ENCODE measurements at places on chromosomes 2 and 18.

GRCh38 chr2:234995332-234996068, 43.7 kb downstream of the SH3BP4 start:
- DNase-seq: no peak

DNA sequence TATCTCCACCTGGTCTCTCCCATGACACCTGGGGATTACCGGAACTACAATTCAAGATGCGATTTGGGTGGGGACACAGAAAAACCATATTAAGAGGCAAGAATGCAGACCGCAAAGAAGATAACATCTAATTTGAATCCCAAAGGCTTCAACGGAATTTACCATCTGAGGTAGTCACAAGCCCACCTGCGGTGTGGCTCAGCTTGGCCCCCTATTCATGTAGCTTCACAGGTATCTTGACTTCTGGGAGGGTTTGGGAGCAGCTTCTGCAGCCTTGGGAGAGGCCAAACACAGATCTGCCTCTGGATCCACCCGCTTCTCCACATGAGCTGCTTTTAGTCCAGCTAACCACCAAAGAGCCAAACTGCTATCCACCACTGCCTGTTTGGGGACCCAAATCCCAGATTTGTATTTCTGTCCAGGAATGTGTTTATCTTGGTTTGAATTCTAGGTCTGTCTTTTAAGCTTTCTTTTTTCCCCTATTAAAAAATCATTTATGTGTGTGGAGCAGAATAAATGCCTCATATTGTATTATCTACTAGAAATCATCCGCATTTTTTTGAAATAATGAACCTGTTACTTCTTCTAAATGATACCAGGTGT, 247.6 kb downstream of the DLGAP1 start:
- DNase-seq: no peak

- DNase-seq: peak; percentile 93
Observed at GRCh38 chr18:46810481-46811000, 53.7 kb upstream of the ST8SIA5 start.

GRCh38 chr2:189613650-189614420, 33.2 kb upstream of the SLC40A1 start:
- no peak for DNase-seq

- DNase-seq: no peak
Observed at GRCh38 chr2:209876211-209876610, 104.6 kb downstream of the UNC80 start.

GRCh38 chr2:42361728-42362283, 789 bp upstream of the COX7A2L start:
- DNase-seq: no peak

- DNase-seq: no peak
Observed at GRCh38 chr2:201600906-201601305, 42.4 kb downstream of the TMEM237 start.

DNA sequence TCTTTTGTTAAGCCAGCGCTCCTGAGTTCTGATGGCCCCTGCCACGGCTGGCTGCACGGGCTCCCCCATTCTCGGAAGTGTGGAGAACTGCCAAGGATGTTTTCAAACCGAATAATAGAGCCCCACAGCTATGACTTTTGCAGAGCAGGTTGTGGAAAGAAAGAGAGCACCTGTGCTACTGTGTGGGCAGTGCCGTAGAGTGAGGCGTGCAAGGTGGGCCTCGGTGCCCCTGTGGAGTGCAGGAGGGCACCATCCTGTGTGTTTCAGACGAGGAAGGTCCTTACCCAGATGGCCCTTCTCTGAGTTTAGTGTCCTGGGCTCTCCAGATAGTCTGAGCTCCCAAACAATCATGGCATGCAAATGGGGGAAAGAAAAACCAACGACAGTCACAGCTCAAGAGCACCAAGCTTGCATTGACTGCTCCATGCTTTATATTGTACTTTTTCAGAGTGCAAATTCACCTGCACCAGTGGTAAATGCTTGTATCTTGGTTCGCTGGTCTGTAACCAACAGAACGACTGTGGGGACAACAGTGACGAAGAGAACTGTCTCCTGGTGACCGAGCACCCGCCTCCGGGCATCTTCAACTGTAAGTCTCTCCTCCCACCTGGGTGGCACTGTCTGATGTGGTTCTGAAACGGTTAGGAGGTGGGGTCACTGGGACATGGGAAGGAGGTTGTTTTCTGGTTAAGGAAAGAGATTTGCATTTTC, 219.4 kb downstream of the LDLRAD4 start:
- DNase-seq: no peak

DNA sequence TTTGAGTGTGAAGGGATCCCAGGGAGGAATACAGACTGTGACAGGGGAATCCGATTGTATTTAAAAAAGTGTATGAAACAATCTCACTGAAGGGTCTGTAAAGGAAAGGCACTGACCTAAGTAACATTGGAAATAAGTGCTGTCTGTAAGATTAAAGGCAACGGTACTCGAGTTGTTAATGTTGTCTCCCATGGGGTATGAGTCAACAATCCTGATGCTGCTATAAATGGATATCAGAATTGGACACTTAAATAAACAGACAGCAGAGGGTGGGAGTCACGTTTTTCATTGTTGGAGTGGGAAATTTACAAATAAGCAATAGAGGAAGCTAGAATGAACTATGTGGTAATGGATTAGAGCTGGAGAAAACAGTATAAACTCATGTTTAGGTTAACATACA, 452.4 kb upstream of the RGPD4 start:
- no peak for DNase-seq

- DNase-seq: no peak
Observed at GRCh38 chr18:26159353-26159752, 25.7 kb downstream of the PSMA8 start.

- no peak for DNase-seq
Observed at GRCh38 chr2:76448956-76449355, 738.2 kb upstream of the GCFC2 start.

- peak; percentile 63 for DNase-seq
Observed at GRCh38 chr18:3511980-3512379, 62.0 kb downstream of the TGIF1 start.

Measured in HAP-1 (cell line).